ENCODE measurements at places on chromosomes 16 and 17.
A peak's percentile ranks its signal among the peaks of the same experiment; 100 is the strongest.

- no peak for DNase-seq
These were observed 3.0 kb downstream of the KARS1 start for GRCh38 chr16:75644240-75645012.

DNA sequence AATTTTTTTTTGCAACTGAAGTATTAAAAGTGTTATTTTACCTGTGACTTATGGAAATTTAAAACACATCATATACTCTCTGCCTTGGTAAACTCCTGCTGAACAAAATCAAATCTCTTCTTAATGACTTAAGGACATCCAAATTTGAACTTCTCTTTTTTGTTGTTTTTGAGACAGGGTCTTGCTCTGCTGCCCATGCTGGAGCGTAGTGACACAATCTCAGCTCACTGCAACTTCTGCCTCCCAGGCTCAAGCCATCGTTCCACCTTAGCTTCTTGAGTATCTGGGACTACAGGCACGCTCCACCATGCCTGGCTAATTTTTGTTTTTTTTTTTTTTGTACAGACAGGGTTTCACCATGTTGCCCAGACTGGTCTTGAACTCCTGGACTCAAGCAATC, 56.1 kb downstream of the SKAP1 start:
- no peak for DNase-seq

GRCh38 chr16:76956394-76956793, 234.6 kb upstream of the MON1B start:
- DNase-seq, result no peak

DNA sequence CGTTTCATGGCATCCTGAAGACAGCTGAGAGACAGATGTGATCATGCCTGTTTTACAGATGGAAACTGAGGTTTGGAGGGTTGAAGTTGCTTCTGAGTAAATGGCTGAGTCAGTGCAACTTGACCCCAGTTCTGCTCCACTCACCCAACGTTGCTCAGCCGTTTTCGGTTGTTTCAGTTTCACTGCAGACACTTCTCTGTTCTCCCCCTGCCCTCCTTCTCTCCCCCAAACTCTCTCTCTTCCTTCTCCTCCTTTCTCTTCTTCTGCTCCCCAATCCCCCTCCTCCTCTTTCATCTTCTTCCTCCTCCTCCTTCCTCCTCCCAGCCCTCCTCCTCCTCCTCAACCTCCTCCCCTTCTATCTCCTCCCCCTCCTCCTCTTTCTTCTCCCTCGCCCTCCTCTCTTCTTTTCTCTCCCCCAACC, 9.4 kb upstream of the CEP20 start:
- DNase-seq, result no peak

- DNase-seq, result no peak
These were observed 112.9 kb downstream of the ABCC1 start for GRCh38 chr16:16062023-16062937.

DNA sequence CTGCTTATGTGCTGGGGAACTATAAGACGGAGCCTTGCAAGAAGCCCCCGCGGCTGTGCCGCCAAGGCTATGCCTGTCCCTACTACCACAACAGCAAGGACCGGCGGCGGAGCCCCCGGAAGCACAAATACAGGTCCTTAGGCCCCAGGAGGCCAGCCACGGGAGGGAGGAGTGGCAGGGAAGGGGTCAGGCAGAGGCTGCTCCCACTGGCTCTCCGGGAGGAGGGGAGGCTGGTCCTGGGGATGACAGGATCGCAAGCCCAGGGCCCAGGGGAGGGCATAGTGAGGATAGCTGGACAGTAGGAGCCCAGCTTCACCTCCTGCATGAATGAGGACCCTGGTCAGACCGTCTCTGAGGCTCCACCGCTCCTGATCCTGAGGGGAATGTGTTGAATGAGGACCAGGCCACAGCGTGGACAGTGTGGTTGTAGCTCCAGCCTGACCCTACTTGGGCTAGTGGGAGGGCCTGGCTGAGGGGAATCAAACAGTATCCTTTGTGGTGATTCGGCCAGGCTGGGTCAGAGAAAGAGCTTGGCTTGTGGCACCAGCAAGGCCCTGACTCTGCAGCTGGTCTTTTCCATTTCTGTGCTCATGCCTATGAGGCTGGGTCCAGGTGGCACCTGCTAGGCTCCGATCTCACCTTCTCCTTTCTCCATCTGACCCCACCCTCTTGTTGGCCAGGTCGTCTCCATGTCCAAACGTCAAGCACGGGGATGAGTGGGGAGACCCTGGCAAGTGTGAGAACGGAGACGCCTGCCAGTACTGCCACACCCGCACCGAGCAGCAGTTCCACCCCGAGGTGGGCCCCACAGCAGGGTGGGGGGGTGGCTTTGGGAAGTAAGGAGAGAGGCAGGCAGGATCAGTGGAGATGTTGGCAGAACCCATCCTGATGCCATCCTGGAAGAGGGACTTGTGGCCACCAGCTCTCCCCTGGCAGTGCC, 28.7 kb downstream of the UNK start:
- no peak for DNase-seq

- DNase-seq, result no peak
These were observed 2.9 kb downstream of the KRT28 start for GRCh38 chr17:40796846-40797245.

- peak; percentile 60 for DNase-seq
These were observed at the start of gene FLOT2 for GRCh38 chr17:28896884-28897768. TSS of gene FLOT2 (minus strand) at chr17:28897733. CDS start at chr17:28897574, 159 bp downstream.

DNA sequence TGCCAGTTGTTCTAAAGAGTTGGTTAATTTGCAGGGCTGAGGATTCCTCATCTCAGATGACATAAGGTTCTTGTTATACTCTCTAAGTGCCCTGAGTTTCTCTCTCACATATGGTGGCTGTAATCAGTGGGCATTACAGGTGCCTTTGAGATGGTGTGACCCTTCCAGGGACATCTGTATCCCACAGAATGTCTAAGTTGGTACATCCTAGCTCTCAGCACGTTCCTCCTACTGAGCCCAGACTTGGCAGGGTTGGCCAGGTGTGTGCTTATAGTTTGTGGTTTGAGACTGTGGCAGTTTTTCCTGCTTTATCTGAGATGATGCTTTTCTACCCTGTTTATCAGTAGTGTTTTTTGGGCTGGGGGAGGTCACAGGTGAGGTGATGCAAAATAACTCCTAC, 36.3 kb downstream of the SPECC1 start:
- no peak for DNase-seq

GRCh38 chr17:2685696-2686095, 25.9 kb downstream of the CLUH start:
- DNase-seq, result no peak

- no peak for DNase-seq
These were observed 11.1 kb downstream of the HIC1 start for GRCh38 chr17:2065949-2066400.

GRCh38 chr16:31393056-31393455, at the start of gene ITGAD:
TSS of gene ITGAD (plus strand) at chr16:31393335. CDS start at chr16:31393361, 26 bp downstream.
- DNase-seq, result no peak

DNA sequence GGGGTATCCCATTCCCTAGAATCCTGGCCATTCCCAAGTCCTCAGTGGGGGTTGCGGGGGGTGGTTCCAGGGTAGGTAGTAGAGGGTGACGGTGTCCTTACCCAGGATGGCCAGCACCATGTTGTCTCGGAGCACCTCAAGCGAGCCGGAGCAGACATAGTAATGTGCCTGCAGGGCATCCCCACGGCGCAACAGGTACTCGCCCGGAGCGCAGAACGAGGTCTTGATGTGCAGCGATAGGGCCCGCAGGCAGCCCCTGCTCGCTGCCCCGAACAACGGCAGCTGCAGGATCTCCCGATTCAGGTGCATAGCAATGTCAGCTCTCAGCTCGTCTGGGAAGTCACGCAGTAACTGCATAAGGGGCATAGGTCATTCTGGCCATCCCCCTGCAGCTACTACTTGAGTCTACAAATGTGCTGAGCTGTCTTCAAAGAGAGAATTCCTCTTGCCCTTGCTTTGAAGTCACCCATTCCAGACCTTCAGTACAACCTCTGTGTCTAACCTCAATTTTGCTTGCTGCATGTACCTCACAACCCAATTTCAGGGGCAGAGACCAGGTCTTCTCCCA, 11.5 kb upstream of the RAB5C start:
- no peak for DNase-seq

- DNase-seq, result no peak
These were observed 31.6 kb upstream of the SLC12A3 start for GRCh38 chr16:56833243-56833970.

DNA sequence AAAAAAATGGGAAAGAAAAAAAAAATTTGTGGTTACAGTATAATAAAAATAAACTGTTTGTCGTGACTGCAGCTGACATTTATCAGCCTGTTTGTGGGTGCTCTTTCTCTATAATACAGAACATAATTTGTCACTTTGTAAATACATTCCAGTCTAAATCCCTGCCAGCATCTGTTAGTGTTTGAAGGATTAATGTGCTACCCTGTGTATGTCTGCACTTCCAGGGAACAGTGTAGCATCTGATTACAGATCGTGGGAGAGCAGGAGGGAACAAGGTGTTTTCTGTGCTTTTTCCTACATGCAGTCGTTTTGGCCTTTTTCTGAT, 265.1 kb downstream of the WWOX start:
- no peak for DNase-seq

GRCh38 chr17:45745601-45746494, 38.3 kb upstream of the CRHR1 start:
- no peak for DNase-seq

DNA sequence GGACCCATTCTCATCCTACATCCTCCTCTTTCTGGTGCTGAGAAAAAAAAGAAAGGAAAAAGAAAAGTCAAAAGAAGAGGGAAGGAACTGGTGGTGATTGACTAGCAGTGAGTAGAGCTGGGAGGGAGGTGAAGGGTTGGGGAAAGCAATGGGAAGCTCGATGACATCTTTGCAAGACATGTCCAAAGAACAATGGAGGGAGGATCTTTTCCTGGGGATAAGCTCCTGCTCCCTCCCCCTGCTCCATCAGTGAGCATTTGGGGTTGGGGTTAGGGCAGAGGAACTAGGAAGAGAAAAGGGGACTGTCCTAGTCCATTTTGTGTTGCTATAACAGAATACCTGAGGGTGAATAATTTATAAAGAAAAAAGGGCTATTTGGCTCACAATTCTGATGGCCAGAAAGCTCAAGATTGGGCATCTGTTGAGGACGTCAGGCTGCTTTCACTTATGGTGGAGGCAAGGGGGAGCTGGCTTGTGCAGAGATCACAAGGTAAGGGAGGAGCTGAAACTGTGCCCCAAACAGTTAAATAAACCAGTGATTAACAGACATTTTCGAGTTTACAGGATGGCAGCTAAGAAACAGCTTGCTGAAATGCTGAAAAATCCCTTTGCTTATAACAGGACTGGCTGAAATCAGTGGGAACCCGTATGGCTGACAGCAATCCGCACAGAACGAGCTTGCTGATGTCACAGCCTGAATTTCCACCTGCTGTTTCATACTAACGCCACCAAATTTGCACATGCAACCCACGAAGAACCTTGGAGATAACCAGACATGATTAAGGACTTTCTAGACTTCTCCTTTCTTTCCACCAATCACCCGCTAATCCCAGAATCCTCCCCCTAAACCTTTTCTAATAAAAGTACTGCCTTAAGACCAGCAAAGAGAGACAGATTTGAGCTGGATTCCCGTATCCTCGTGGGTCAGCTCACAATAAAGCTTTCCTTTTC, 1.6 kb upstream of the ODF4 start:
- DNase-seq, result no peak

- no peak for DNase-seq
These were observed 634 bp upstream of the NATD1 start for GRCh38 chr17:21253646-21254441.

DNA sequence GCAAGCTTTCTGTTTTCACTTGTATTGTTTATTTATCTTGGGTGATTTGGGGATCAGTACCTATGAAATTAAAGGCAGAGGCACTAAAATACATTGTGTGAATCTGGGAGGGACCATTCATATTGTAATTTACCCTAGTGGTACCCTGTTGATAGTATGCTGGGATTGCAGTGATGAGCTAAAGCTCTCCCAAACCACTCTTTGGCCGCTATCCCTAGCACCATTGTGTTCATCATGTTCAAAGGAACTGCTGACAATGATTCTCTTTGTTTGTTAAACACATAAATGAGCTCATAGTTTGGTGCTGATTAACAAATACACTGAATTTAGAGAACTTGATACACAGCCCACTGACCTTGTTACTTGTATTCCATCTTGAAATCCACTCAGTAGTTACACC, 1469.8 kb downstream of the CDH11 start:
- DNase-seq, result no peak

- DNase-seq, result no peak
These were observed at the start of gene ATF7IP2 for GRCh38 chr16:10385725-10386516. TSS of gene ATF7IP2 (plus strand) at chr16:10386061. CDS start at chr16:10430621, 44,560 bp downstream.

GRCh38 chr16:5875416-5875815, 777.8 kb upstream of the EEF2KMT start:
- no peak for DNase-seq

DNA sequence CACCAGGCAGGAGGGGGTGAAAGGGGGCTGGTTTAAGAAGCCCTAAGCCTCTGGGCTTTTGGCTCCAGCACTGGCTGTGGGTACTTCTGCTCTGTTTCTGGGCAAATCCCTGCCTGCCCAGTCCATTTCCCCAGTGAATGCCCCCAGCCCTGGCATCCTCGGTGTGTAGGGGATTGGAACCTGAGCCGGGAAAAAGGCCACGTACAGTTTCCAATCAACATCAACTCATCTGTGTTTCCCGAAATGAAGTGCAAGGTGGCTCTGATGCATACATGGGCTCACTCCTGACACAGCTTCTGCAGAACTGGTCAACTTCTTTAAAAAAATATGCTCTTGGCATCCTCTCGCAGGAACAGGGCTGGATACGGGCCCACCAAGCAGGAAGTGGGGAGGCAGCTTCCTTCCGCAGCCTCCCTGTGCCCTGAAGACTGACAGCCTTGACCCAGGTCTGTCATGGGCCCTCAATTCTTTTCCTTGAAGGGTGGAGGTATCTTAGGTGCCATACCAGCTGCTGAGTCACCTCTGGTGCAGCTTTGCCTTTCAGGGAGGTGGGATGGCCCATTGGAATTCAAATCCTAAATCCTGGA, 73.3 kb downstream of the N4BP1 start:
- no peak for DNase-seq

DNA sequence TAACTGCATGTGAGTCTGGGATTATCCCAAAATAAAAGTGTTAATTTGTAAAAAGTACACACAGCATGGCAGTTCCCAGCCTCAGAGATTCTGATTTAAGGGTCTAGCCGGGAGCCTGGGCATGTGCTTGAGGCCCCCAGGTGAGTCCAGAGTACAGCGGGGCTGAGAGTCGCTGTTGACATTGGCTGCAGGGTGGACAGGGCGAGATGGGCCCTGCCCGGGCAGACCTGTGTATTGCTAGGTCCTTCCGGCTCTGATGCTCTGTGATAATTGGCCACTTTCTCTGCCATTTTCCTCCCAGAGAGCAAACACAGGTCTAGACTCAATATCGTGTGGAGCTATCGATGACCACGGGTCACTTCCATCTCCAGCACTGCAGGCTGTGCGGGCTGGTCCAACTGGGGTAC, 73.6 kb downstream of the ABCC6 start:
- no peak for DNase-seq

- DNase-seq, result no peak
These were observed 23.6 kb downstream of the SPPL2C start for GRCh38 chr17:45868276-45868675.

GRCh38 chr16:11977376-11978041, 975 bp downstream of the SNX29 start:
- peak; percentile 80 for DNase-seq

DNA sequence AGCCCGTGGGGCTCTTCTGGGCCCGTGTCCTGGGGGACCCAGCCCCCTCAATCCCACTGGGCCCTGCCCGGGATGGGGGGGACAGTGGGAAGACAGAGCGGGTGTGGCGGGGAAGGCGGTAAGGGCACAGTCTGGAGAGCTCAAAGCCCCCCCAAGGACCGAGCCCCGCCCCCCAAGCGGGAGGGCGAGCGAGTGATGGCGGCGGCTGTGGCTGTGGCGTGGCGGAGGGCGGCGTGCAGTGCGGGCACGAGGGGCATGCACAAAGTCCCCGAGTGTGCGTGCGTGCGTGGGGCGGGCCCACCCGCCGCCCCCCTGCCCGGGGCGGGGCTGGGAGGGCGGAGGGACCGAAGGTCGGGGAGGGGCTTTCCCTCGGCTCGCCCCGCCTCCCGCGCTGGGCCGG, 3.6 kb upstream of the WDR24 start:
- DNase-seq, result no peak
